ENCODE measurements at places on chromosomes 6 and 20.

DNA sequence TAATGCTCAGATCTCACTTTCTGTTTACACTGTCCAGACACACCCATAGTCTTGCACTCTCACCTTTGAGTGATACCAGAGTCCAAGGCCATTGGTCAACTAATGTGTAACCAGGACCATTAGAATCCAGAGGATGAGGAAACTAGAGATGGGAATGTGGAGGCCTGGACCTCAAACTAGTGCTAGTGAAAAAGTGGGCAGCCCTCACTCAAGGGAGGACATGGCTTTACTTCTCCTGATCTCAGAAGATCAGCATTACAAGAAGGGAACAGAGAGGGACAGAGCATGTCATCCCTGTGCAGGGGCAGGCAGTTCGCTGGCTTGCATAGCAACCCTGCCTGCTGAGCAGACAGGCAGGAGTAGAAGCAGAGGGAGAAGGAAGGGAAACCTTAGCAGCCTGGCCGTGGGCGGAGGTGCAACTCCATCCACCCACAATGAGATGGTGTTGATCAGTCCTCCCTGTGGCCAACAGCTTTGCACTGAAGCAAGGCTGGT is 22.6 kb upstream of the XRN2 start:
- no peak for DNase-seq

DNA sequence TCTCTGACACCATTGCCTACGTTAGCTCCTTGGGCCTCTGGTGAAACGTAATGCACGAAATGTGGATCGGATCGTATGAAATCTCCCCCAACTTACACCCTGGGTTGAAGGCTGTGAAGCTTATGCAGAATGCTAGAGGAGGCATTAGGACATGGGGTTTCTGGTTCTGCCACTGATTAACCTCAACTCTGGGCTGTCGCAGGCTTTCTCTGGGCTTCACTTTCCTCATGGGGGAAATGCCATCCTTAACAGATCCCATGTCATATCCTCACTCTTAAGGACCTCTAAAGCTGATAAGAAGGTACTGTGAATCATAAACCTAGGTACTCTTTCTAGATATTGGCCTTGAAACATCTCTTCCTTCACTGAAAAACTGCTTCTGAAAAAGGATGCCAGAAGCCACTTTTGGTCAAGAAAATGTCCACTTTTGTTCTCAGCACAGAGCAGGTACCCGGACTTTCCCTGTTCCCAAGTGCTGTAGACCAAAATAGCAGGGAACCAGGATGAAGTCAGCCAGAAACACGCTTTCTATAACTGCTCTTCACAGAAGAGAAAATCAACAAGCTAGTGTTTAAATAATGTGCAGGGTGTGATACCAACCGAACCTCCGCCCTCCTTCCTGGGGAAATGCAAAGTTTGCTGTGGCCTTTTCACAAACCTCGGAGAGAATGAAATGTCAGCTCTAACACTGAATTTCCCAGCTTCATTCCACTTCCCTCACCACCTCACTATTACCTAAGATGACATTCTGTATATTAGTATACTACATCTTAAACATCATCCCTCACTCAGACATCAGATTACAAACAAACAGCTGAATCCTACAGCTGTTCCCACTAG is 118.9 kb downstream of the BACH2 start:
- no peak for DNase-seq

GRCh38 chr6:112770308-112770707 is 423.2 kb downstream of the RFPL4B start:
- DNase-seq: no peak

- DNase-seq: no peak
These were observed 137.5 kb downstream of the BTBD3 start for GRCh38 chr20:12055161-12055560.

DNA sequence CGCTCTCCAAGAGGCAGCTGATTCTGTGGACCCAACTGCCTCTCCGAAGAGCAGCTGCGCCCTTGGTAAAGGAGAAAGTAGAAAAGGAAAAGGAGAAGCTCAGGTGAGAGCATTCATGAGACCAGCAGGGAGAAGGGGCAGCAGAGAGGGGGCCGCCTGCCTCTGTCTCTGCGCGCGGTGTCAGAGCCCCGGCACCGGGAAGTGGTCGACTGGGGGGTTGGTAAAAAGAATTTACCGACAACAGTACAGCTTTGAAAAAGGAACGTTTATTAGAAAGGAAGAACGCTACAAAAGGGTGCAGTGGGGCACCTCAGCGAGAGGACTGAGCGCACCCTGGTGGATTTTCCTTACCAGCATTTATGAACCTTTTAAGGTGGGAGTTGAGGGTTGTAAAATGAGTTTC is 61.9 kb downstream of the GPR6 start:
- peak; percentile 2 for DNase-seq

- DNase-seq: no peak
These were observed 3.7 kb downstream of the TJAP1 start for GRCh38 chr6:43481075-43481474.

DNA sequence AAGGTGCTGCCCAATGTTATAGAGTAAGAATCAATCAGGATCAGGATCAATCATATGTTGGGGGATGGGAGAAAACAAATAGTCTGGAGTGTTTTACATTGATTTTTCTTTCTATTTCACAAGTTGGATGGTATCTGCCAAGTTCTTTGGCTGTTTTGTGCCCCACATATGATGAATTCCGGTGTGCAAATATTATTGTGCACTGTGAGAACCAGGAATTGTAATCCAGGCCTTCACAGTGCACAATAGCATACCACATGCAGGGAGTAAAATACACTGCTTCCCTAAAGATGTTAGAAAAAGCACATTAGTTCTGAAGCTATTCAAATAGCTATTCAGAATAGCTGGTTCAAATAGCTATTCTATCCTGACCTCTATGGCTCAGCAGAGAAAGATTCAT is 133.7 kb downstream of the LCA5 start:
- DNase-seq: no peak

DNA sequence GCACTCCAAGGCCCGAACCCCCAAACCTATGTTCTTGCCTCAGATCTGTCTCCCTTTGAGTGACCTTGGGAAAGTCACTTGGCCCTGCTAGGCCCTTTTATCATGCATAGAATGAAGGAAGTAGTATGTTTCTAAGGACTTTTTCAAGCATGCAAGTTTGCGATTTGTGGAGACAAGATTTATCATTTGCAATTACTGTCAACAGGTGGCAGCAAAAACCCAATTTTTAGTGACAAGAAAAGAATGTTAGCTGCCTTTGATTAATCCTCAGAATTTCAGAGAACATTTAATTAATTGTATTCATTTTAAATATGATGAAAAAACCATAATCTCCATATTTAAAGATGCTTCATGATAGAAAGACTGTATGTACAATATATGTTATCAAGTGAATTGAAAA is 28.3 kb upstream of the PREP start:
- DNase-seq: no peak

DNA sequence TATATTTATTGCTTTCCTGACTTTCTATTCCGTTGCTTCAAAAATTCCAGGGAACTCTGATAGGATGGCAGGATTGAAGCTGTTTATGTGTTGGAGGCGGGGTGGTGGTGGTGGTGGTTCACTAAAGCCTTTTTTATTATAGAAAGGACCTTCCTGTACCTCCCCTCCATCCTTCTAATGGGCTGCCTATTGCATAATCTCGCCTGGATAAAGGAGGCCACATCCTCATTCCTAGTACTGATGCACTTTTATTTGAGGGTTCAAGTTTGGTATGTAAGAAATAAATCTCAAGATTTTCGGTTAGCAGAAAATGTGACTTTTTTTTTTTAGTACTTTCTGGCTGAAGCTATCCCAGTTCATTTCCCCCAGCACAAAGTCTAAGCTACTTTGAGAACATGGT is 18.7 kb upstream of the CTAGE9 start:
- no peak for DNase-seq

- DNase-seq: no peak
These were observed 17.4 kb downstream of the MACROD2 start for GRCh38 chr20:14012671-14013070.

DNA sequence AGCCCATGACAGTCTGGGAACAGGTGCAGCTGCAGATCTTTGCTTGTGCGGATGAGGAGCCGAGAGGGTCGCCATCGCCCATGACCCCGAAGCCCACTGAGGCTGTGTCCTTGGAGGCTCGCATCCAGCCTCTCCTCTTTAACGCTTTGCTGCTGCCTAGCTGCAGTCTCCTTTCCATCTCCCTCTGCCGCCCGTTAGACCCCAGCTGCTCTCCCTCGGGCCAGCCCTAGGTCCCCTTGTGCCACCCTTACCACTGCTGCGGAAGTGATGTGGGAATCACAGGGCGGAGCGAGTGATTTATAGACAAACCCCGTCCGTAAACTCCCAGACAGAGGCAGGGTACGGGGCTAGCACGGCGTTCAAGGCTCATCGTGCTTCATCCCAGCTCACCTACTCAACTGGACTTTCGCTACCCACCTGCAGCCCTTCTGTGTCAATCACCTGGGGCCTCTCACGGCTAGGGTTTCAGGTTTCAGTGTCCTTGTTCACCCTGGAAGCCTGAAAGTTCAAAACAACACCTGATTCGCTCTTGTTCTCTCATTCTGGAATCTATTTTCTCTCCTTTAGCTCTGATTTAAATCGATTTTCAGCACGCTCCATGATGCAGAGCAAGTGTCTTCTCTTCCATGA is 76.1 kb downstream of the PAX1 start:
- DNase-seq: no peak

- DNase-seq: no peak
These were observed 40.7 kb upstream of the BMP2 start for GRCh38 chr20:6726761-6727160.

GRCh38 chr6:121436960-121437850 is 1.8 kb downstream of the GJA1 start:
- peak; percentile 5 for DNase-seq

- DNase-seq: no peak
These were observed 15.5 kb upstream of the ZFP57 start for GRCh38 chr6:29696147-29697125.

DNA sequence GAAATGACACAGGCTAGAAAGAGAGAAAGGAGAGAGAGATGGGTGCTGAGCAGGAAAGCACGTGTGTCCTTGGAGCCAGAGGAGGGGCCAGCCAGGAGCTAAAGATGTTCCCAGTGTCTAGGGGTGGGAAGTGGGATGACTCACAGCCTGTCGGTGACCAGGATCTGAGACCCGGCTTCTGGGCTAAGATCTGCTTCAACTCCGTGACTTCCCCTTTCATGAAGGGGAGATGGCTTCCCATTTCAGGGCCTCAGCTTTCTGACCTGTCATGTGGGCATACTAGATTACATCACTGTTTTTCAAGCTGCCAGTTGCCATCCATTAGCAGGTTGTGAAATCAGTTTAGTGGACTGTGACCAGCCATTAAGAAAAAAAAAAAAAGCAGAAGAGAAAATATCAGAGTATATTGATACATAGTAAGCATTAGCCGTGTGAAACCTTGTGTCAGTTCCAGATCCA is 5.4 kb downstream of the TGM3 start:
- no peak for DNase-seq

- no peak for DNase-seq
These were observed 438.7 kb upstream of the JARID2 start for GRCh38 chr6:14807130-14807529.

GRCh38 chr6:157070403-157071107 is 252.8 kb downstream of the TMEM242 start:
- no peak for DNase-seq

DNA sequence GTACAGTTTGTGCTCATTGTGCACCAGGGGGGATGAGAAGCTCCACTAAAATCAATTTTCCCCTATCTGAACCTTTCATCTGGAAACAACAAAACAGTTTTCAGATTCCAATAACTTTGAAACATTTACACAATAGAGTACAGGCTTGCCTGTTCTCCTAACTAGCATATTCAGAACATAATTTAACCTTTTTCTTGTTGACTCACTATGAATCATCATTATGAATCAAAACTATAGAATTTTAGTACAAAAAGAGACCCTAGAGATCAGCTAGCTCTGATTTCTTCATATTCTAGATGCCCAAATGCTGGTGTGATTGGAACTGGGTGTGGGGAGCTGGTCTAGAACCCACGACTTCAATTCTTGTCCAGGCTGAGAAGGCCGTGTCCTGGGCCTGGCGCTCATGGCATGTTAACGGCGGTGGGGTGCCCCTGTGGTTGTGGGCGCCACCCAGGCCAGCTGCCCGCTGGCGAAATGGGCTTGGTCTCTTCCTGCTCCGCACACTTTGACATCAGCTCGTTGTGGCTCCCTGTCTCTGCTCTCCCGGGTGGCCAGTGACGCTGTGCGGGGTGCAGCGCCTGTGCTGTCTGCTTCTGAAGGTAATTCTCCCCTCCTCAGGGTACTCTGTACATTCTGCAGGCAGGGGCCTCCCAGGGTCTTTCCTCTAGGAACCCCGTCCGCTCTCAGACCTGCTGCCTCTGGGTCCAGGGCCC is 29.9 kb upstream of the AGPAT4 start:
- no peak for DNase-seq

DNA sequence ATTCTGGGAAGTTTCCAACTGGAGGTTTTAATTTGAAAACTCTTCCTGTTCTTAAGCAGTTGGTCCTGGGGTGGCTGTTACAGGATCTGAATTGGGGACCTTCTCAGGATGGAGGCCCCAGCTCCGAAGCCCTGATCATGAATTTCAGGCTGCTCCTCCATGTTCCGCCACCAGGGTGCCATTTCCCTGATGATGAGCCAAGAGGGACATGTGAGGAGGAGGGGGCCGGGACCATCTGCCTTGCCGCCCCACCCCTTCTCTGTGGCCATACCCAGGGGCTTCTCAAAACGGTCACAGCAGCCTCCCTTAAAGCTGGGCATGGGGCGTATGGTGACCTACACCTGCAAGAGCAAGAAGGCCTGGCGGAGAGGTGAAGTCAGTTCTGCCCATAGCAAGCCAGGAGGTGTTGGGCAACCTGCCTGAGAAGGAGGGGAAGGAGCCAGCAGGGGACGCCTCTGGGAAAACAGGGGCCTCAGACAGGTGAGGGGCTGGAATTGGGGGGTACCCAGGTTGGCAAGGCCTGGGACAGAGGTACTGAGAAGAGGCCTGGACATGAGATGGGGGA is 3.6 kb upstream of the BAK1 start:
- DNase-seq: no peak
